ENCODE measurements at places on chromosomes 16 and 17. TPM values are rescaled to one million over a fixed set of nuclear protein-coding genes. Genes with fewer than 3 reads are reported as not detected.

Gene WFIKKN1
- 0.45 TPM for total RNA-seq

GRCh38 chr17:47698749-47699535 is 5.0 kb downstream of the TBKBP1 start:
- no peak overlapping the region for H3K4me3 ChIP-seq
- H3K36me3 ChIP-seq = peaks cover 14% of the 10 kb centered on the region
- H3K27me3 ChIP-seq = peaks cover 3% of the 10 kb centered on the region
- peaks cover 50% of the 10 kb centered on the region for H3K4me1 ChIP-seq
- DNase-seq = peak; percentile 92

Gene ABCA8
- total RNA-seq = not detected

DNA sequence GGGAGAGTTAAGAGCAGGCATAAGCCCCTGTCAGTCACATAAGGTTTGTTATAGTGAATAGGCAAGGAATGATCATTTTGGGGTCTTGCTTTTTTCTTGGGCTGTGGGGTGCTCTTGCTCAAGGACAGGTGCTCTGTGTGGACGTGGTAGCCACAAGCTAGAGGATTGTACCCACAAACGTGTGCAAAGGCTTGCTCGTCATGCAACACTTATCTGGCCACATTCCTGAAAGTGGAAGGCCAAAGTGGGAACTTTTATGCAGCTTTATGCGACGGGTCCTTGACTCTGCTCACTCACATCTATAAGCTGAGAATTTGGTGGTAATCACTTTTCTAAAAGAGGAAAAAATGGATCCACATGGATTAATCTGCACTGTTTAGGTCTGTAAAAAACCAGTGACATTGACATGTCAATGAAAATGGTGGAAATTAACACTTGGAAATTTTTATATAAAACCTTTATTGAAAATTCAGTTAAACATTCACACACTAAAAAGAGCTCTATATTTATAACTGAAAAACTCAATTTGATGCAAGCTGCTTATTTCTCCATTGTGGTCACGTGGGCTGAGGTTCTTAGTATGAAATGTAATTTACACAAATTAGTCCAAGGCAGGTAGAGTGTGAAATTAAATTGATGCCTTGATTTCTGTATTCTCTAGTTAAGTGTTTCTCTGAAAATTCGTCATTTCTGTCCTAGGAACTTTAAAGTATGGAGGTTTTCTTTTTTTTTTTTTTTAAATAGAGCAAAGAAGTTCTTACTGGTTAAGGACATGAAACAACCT is 162.3 kb downstream of the MSI2 start:
- H3K27me3 ChIP-seq = no peaks in the 10 kb centered on the region
- no peak overlapping the region for H3K27ac ChIP-seq
- no peak for DNase-seq
- no peak overlapping the region for H3K4me3 ChIP-seq
- peaks cover 25% of the 10 kb centered on the region for H3K36me3 ChIP-seq
- H3K4me1 ChIP-seq = peaks cover 22% of the 10 kb centered on the region

DNA sequence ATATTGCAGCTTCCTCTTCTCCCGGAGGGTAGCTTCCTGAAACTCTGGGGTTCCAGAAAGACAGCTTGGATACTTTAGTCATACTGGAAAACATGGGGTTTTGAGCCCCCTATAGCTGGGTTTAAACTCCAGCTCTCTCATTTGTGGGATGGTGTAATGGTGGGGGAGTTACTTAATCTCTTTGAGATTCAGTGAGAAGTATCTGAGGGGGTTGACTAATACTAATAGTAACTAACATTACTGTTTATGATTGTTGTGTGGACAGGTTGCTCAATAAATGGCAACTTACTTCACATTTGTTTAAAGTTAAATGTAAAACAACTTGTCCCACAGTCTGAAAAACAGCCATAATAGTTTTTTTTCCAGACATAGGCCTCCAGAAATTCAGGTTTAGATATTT is 5.1 kb upstream of the SUZ12 start:
- no peaks in the 10 kb centered on the region for H3K36me3 ChIP-seq
- peaks cover 1% of the 10 kb centered on the region for H3K4me1 ChIP-seq
- no peaks in the 10 kb centered on the region for H3K27me3 ChIP-seq
- no peak overlapping the region for H3K4me3 ChIP-seq
- DNase-seq = no peak
- H3K27ac ChIP-seq = no peak overlapping the region

DNA sequence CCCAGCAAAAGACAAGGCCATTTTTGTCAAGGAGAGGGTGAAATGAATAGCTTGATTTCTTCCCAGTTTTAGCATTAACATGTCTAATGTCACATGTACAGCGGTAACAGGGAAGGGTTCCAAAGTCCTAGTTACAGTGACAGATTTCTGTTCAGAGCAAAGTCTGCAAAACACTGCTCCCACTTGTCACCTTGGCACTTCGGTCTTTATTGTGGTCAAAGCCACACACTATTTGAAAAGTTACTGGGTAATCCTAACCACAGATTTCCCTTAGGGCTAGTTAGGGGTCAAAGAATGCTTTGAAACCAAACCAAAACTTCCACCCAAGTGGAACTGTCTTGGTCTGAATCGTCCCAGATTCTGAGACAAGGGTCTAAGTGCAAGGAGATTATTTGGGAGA is 455.6 kb downstream of the HS3ST3B1 start:
- no peak overlapping the region for H3K27ac ChIP-seq
- peaks cover 3% of the 10 kb centered on the region for H3K27me3 ChIP-seq
- H3K36me3 ChIP-seq = no peaks in the 10 kb centered on the region
- DNase-seq = no peak
- no peaks in the 10 kb centered on the region for H3K4me1 ChIP-seq

Gene KREMEN2
- 0.28 TPM for total RNA-seq

Gene CIAO3
- 42.5 TPM for total RNA-seq

Gene PEX12
- 4.5 TPM for total RNA-seq

GRCh38 chr16:1265826-1266225 is 10.0 kb downstream of the TPSD1 start:
- H3K36me3 ChIP-seq = no peaks in the 10 kb centered on the region
- no peaks in the 10 kb centered on the region for H3K4me1 ChIP-seq
- no peak overlapping the region for H3K27ac ChIP-seq

Gene ANKRD40CL
- total RNA-seq = not detected

DNA sequence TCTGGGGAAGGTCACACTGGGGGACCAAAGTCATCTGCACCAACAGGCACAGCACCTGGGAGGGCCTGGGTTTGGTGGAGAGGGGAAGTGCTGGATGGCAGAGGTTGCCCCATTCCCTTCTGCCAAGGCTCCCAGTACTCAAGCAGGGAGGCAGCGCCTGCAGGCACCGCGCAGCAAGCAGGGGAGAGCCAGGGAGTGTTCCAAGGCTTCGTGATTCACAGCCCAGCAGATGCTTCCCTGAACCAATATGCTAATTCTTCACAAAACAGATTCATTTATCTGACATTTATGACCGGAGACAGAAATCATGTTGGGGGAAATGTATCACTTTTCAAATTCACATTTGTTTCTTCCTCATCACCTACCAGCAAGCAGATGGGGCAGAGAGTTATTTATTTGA is 13.4 kb upstream of the CDH5 start:
- H3K27me3 ChIP-seq = peaks cover 17% of the 10 kb centered on the region
- no peaks in the 10 kb centered on the region for H3K36me3 ChIP-seq
- no peaks in the 10 kb centered on the region for H3K4me1 ChIP-seq
- no peak for DNase-seq
- no peak overlapping the region for H3K27ac ChIP-seq

Gene FBXO39
- 0.36 TPM for total RNA-seq

Gene CHRNE
- 0.42 TPM for total RNA-seq
